ENCODE measurements at places on chromosomes 4 and X.

- DNase-seq: no peak
Measured at GRCh38 chr4:109040441-109040840, 262.0 kb downstream of the COL25A1 start.

GRCh38 chrX:50871922-50872453, 38.5 kb upstream of the BMP15 start:
- DNase-seq: no peak

GRCh38 chrX:24862343-24862742, 153.4 kb downstream of the ARX start:
- DNase-seq: no peak

- no peak for DNase-seq
Measured at GRCh38 chrX:134002921-134003615, 17.7 kb upstream of the GPC3 start.

DNA sequence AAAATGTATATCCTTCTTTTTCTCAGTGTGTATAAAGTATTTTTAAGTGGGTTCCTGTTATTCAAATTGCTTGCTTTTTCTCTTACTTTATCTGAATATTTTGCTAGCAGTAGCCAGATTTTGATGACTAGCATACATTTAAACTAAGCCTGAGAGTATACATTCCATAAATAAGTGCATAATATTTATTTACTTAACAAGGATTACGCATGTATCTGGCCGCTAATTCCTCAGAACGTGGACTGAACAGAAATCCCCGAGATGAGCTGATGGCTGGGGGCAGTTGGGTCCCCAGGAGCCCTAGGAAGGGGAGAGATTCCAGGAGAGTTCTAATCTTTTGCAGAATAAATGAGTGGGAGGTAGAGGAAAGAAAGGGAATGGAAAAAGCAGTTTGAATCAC, 91.0 kb downstream of the PHOX2B start:
- DNase-seq: no peak

DNA sequence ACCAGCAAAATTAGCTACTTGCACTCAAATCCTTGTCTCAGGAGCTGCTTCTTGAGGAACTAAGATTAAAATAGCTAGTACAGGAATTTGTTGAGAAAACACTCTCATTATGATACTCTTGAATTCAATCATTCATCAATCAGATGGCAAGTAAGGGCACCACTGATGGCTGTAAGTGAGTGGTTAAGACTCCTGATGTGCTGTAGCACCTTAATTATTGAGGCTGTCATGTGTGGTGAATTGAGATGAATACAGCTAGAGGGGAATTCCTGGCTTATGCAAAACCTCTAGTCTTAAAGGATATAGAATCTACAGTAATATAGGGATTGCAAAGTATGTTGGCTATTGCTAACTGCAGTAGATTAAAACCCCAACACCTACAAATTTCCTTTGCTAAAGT, 509.1 kb downstream of the IQCM start:
- DNase-seq: no peak

DNA sequence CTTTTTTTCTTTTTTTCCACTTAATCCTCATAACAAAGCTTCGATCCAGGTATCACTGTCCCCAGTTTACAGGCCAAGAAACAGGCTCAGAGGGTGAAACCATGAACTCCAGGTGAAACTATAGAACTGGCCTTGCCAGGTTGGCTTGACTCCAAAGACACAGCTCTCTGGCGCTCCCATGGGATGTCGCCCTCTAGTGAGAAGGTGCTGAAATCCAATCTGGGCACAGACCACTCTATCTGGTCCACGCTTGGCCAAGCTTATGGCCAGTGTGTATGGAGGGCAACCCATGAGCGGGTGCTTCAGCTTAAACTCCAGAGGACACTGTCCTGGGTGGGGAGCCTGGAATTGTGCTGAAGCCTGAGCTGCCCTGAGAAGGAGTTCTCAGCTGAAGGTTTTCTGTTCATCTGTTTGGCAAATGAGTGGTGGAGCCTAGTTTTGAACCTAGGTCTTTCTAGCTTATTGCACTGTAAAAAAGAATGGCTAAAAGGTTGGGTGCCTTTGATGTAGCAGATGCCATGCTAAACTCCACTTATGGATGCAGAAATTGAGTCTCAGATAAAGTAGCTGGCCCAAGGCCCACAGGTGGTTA, 70.5 kb downstream of the SEL1L3 start:
- no peak for DNase-seq

Data from stimulated activated CD4-positive, alpha-beta T cell treated with anti-CD3 and anti-CD28 coated beads, Interleukin-1b, Interleukin-23, amount 100 ng/mL, for 24 hours (primary cell).